ENCODE measurements at places on chromosomes 3 and 15.
A peak's percentile ranks its signal among the peaks of the same experiment; 100 is the strongest.

DNA sequence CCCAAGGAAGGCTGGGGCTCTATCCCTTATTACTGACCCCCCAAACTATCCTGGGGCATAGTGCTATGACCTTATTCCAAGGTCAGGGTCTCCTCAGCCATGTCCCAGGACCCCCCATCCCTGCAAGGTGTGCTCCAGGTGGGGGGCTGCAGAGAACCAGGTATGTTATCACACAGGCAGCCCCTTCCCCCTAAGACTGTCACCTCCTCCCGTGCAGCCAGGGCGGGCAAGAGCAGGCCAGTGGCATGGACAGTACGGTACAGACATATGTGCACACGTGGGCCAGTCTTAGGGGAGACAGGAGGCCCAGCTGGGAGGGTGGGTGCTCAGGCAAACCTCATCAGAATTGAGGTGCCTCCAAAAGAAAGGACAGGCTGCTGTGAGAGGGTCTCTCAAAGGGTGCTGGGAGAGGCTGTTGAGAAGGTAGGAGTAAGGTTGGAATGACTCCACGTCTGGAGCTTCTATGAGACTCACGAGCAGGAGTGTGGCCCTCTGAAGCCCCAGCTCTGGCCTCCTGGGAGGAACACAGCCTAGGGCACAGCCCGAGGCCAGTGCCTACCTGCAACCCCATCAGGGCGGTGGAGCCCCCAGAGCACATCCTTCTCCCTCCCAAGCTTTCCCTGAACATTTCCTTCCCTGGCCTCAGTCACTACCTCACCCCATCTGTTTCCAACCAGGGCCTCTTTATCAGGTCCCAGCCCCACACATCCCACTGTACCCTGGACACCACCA, 1.7 kb upstream of the COL7A1 start:
- DNase-seq, result no peak

GRCh38 chr3:150370122-150370602, 37.9 kb upstream of the TSC22D2 start:
- no peak for DNase-seq

DNA sequence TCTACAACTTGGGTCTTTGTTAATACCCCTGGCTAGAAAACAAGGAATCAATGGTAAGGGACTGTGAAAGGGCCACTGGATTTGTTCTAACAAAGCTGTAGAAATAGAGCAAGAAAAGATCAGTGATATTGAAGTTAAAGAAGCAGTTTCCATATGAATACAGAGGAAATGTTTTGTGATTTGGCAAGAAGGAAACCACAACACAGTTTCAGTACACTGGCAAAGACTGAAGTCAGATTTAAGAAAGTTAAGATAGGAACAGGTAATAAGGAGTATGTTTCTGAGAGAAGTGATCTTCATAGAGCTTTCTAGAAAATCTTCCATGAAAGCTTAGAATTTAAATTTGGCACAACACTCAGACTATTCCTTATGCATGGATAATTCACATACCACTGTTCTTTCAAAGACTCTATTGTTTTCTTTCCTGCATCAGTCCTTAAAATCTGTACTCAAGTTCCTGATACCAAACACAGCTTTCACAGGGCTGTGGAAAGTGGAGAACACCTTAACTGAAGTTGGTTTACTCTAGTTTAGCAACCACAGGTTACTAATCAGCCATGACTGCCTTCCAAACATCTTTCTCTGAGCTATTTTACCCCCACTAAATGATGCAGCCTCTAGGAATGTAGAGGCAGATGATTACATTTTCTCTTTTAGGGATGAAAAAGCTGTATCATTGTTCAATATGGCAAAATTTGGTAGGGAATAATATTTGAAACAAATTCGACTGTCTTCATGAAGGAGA, 32.4 kb upstream of the ALCAM start:
- no peak for DNase-seq

GRCh38 chr15:67110361-67110781, 45.0 kb downstream of the SMAD3 start:
- DNase-seq, result no peak

DNA sequence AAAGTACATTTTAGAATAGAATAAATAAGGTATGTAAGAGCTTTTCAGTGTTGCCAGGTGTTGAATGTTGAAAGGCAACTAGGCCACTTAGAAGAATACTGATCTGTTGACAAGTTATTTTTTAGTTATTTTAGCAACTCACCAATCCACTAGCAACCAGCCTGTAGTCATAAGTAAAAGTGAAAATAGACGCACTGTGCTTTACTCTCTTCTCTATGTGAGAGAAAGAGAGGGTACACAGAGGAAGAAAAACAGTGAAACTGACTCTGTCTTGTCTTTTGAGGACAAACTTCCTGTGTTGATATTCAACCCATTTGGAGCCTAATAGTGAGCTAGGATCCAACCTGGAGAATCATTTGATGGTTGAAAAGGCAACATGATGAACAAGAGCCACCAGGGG, 327.1 kb upstream of the GOLIM4 start:
- DNase-seq, result no peak

DNA sequence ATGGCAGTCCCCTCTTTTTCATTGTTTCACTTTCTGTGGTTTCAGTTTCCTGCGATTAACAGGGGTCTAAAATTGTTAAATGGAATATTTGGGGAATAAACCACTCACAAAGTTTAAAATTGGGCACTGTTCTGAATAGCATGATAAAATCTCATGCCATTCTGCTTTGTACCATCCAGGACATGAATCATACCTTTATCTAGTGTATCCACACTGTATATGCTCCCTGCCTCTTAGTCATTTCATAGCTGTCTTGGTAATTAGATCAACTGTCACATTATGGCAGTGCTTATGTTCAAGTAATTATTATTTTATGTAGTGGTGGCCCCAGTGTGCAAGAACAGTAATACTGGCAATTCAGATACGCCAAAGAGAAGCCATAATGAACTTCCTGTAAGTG, 734.5 kb downstream of the ZPLD1 start:
- DNase-seq, result no peak

- DNase-seq, result peak; percentile 52
These were observed 58.1 kb downstream of the CD200 start for GRCh38 chr3:112390783-112391641.

DNA sequence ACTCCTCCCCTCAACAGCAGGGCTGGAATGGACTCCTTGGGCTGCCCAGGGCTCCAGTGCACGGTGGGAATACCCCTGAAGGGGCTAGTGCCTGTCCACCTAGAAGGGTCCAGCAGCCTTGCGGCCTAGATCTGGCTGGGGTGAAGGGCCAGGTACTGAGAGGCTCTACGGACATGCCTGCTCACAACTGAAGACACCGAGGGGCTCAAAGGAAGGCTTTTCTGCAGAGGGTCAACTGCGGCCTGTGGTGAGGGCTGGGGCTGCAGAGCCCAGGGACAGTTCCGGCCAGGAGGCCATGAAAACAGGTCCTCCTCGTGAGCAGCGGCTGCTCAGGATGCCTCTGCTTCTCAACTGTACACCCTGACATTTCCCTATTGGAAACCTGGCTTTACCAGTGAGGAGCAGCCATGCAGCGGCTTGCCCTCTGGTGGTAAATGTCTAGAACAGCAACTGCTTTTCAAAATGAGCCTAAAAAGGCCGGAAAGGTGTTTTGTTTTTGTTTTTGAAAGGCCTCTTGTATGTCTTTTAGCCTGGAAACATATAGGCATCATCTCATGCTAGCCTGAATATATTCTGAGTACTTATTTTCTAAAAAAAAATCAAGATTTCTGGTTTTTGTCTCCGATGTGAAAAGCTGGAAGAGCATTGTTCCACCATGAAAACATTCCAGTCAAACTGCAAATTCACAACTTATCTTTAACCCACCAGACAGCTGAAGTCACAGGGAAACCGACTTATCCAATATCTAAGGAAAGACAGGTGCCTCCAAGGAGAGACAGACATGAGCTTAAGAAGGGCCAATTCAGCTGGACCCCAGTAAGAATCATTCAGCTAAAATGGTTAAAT, 163.4 kb downstream of the KLF13 start:
- no peak for DNase-seq
